ENCODE measurements at places on chromosomes 2 and 18.

- no peak for DNase-seq
Observed at GRCh38 chr2:128787616-128788015, 468.9 kb upstream of the HS6ST1 start.

GRCh38 chr18:56314396-56314795 is 324.0 kb downstream of the TXNL1 start:
- peak; percentile 39 for DNase-seq

DNA sequence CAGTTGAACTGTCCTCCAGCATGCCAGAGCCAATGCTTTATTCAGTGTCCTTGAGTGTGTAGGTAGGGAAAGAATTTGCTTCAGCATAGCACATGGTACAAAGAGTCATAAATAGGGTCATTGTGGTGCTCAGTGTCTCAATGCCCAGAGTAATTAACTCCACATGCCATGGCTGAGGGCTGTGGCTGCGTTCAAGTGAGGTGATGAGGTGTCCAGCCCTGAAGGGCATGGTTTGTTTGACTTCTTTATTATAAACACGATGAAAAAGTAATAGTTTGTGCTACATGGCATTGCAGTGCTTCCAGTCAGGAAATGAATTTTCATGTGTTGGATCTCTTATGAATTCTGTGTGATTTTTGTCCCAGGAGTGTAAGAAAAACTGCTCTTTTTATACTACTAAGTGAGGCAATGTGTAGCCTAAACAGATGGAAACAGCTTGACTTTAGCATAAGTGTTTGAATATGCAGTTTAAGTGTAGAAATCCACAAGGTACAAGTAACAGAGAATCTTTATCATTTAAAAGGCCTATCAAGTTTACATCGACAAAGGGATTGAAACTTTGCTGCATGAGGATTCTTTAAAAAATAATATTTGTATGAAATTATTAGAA is 507.9 kb upstream of the CDH2 start:
- peak; percentile 15 for DNase-seq

- DNase-seq: peak; percentile 83
Observed at GRCh38 chr2:191311627-191312026, 66.4 kb downstream of the MYO1B start.
